Activated CD8-positive, alpha-beta memory T cell treated with anti-CD3 and anti-CD28 coated beads for 1 hour (primary cell): ENCODE measurements at places on chromosomes 1 and 21.

DNA sequence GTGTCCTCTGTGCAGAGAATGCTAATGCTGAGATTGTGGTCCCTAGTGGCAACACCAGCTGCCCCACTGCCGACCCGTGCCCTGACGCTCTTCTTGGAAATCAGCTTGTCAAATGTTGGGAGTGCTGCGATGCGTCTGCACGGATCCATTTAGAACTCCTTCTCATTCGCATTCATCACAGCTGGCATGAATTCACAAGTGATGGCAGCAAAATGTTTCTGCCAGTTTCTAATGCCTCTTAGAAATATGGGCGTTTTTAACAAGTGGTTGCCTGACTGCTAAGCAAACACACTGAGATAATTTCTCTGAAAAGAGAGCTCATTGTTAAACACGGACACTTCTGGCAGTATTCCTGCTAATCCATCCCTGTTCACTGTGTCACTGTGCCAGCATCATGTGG lies 131.9 kb upstream of the KCNJ6 start:
- no peak for DNase-seq

- DNase-seq = no peak
Measured at GRCh38 chr1:229114315-229114714, 156.6 kb upstream of the RAB4A start.

- no peak for DNase-seq
Measured at GRCh38 chr1:222904451-222904850, 89.6 kb downstream of the DISP1 start.

- no peak for DNase-seq
Measured at GRCh38 chr1:15226388-15227255, 20.4 kb upstream of the FHAD1 start.

GRCh38 chr1:100358210-100358609 lies 5.9 kb downstream of the CDC14A start:
- no peak for DNase-seq

- no peak for DNase-seq
Measured at GRCh38 chr1:37691497-37692077, 729 bp upstream of the CDCA8 start.

- DNase-seq = no peak
Measured at GRCh38 chr1:91631718-91632330, 131.2 kb downstream of the CDC7 start.

DNA sequence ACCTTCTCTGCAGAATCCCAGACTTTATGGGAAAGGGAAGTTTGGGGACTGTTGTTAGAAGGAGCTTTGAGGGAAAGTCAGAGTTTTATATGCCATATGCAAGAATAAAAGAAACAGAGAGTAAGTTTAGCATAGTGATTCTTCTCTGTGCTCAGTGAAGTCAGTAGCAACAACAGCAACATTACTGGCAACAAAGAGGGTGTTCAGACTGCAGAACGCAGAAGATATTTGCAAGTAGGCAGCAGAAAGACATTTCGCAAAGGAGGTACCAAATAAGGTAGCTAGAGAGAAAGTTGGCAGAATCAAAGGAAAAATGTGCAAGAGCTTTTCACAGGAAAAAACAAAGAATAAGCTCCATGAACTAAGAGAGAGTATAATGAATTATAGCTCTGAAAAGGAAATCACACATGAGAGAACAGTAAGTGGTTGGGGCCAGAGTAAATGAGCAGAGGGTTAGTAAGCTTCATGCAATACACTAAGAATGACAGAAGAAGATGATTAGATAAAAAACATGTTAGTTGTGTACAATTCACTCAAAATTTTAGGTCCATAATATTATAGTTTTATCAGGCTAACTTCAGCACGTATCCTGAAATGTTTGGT lies 98.1 kb downstream of the NEGR1 start:
- no peak for DNase-seq
